Anterior cingulate cortex (tissue), 58 donors: ENCODE measurements at places on chromosomes 7 and 10.

DNA sequence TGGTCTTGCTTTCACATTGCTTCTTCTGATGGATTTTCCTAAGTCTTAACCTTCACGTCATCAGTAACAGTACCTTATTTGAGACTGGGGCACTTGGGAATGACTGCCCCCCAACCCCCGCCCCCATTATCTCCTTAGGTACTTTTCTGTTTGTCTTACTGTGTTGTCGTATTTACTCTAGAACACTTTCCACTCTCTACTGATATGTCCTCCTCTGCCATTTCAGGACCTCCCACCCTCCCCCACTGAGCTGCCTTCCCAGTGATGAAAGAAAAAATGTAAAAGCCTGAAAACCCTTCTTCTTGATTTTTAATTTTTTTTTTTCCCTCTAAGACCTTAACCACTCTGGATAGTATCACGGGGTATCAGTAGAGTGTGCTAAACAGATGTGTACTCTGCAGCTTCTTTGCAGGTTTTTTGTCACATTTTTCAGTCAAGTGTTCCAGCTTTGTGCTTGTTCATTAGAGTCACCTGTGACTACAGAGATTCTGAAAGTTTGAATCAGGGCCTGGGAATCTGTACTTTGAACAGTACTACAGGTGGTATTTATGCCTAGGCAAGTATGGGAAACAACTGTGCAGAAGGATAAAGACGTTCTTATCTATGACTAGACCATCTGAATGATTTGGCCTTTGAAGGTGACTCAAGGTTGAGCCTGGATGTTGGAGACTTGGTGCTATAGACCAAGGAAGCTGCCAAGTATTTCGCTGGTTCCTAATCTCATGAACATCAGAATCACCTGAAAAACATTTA, 8.3 kb downstream of the CALU start:
- no peak for DNase-seq

DNA sequence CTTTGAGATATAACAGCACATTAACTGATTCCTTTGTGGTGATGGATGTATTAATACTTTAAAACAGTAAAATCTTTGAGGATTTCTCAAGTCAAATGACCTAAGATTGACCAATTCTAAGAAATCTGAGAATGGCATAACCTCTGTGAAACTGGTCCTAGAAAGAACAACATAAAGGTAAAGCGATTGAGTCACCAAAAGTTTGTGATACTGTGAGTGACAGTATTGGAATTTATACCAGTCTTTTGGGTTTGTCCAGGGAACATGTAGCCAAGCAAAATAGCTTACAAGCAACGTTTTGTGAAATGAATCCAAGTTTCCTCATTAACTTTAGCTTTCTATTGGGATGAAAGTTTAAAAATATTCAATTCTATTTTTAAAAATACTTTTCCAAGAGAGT, 157.4 kb upstream of the TMEM196 start:
- no peak for DNase-seq

DNA sequence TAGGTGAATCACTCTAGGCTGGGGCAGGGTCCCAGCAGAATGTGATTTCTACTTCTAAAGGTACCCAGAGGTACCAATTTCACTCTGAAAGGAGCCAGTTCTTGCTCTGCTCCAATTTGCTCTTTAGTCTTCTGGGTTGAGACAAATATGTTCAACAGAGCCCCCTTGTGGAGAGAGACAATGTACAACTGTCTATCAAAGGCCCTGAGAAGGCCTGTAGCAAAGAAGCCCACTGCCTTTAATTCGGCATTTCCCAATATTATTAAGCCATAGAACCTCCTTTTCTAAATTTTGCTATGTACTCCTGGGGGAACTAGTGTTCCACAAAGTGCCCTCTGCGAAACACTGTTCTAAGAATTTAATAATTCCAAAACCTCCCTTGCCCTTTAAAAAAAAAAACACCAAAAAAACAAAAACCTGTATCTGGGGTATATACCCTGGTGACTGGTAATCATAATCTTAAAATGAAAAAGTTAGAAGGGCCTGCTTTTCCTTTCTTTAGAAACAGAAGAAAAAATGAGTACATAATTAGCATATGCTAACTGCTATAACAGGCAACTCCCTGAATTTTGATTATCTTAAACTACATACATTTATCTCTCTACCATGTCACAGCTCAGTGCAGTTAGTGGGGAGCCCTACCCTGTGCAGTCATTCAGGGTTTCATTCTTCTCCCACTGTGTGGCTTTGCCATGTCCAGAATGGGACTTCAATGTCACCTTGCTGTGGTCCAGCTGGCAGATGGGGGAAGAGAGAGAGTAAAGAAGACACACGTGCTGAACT, 160.9 kb upstream of the BMPER start:
- no peak for DNase-seq

- DNase-seq = no peak
Measured at GRCh38 chr7:74178632-74179031, 4.5 kb downstream of the EIF4H start.

- no peak for DNase-seq
Measured at GRCh38 chr10:68178592-68178991, 53.3 kb downstream of the ATOH7 start.

GRCh38 chr10:47252093-47252780, 47.8 kb upstream of the GDF10 start:
- no peak for DNase-seq

DNA sequence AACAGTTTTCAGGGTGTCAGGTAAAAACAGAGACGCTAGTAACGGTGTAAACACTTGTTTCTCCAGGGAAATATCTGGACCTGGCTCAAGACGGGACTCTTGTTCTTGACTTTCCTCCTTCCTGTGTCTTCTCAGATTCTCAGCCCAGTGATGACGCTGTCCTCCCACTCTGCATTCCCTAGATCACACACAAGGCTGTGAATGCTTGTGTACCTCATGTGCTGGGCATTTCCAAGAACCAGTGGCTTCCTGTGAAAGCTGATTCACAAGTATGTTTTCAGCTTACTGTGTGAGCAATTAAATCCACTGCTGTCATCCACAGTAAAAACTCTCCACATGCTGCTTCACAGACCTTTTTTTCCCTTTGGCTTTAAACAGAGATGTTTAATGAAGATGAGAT, 193.8 kb upstream of the DPP6 start:
- DNase-seq = no peak

- no peak for DNase-seq
Measured at GRCh38 chr7:124429923-124430322, 335.7 kb downstream of the GPR37 start.

DNA sequence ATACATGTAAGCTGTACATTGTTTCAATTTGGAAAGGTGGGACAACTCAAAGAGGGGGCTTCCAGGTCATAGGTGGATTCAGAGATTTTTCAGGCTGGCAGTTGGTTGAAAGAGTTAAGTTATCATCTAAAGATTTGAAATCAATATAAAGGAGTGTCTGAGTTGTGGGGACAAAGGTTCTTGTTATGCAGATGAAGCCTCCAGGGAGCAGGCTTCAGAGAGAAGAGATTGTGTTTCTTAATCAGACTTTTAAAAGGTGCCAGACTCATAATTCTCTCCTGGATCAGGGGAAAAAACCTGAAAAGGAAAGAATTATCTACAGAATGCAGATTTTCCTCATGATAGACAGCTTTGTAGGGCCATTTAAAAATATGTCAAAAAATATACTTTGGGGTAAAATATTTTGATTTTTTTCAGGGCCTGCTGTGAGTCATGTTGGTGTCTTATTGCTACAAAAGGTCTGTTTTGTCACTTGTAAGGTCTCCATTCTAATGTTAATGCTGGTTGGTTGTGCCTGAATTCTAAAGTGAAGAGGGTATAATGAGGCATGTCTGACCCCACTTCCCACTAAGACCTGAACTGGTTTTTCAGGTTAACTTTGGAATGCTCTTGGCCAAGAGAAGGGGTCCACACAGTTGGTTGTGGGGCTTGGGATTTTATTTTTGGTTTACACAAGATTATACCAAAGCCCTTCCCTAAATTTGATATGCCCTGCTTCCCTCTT, 52.7 kb upstream of the PRSS1 start:
- DNase-seq = no peak

GRCh38 chr10:128992770-128993169, 474.3 kb upstream of the MGMT start:
- no peak for DNase-seq

DNA sequence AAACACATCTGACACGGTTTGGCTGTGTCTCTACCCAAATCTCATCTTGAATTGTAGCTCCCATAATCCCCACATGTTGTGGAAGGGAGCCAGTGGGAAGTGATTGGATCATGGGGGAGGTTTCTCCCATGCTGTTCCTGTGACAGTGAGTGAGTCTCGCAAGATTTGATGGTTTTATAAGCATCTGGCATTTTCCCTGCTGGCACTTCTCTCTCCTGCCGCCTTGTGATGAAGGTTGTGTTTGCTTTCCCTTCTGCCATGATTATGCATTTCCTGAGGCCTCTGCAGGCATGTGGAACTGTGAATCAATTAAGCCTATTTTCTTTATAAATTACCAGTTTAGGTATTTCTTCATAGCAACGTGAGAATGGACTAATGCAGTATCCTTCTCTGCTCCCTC, 5.9 kb upstream of the HTR5A start:
- DNase-seq = no peak

DNA sequence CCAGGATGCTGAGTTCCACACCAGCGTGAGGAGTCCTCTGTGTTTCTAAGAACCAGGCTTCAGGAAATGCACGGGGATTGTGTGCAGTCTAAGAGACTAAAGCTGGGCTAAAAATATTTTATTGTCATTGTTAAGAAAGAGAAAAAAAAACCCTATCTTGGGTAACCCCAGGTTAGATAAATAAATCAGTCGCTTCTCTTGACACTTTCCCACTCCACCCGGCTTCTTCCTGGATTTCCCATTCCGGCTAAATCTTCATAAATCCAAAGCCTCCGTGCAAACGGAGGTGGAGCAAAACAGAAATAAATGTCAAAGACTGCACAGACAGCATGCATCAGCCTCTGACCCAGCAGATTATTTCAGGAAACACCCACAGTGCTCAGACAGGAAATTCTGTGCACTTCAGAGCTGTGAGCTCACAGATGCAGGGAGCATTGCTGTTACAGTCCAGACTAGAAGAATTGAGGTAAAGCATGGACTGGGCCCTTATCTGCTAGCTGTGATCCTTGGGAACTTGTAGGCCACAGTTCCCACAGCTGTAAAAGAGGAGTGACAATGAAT, 44.8 kb upstream of the GRID1 start:
- DNase-seq = no peak

- DNase-seq = no peak
Measured at GRCh38 chr10:86446987-86447386, 74.6 kb downstream of the WAPL start.

DNA sequence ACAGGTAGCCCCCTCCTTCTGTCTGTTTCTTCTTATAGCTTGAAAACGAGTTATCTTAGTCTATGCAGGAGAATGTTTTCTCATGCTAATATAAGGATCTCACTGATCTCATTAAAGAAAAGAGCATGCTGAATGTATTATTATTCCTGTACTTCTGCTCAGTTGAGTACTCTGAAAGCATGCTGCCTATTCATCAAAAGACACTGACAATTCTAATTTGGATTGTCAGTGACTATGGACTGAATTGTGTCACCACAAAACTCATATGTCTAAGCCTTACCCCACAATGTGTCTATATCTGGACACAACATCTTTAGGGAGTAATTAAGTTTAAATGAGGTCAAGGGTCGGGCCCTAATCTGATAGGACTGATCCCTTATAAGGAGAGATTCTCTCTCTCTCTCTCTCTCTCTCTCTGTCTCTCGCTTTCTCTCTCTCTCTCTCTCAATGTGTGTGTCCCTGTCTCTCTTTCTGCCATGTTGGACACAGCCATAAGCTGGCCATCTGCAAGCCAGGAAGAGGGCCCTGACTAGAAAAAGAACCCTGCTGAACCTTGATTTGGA, 98.4 kb downstream of the GNAT3 start:
- DNase-seq = no peak

DNA sequence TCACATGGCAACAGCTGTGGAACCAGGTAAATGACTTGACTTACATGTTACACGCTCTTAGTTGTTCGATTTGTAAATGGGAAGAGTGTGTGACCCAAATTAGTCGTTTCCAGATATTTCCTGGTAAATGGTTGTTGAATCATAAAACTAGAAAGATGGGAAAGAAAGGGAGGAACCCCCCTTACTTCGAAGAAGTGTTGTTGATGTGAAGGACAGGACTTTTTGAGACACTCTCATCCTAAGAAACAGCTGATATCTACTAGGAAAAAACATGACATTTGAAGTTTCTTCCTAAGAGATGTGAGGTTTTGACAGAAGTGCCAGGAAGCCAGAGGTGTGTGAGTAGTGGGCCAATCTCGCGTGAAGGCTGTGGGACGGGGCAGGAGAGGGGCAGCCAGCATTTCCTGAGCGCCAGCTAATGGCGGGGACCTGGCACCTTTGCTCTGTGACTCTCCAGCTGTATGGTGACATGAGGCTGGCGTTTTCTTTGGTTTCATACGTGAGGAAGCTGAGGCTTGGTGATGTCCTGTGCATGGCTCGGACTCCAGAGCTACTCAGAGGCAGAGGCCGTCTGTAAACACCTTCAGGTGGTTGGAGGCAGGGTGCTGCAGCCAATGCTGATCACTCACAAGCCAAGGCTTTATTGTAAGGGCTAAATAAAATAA, 53.7 kb downstream of the IKZF1 start:
- DNase-seq = no peak

DNA sequence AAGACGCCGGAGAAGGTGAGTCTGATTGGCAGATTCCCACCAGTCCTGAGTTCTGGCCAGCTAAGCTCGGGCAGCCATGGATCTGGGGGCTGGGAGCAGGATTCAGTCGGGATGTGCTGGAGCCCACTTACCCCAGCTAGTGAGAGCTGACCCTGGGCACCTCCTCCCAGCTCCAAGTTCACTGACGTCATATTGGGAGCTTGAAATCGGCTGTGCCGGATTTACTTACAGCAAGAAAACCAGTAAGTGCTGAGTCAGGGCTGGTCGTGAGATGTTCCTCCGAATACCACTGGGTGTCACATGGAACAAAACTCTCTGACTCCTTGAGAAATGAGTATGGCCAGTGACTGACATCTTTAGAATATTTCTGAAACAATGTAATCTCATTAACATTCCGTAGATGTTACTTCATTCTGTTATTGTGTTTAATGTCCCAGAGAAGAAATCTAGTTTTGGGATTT, 621.2 kb downstream of the SDK1 start:
- DNase-seq = no peak

DNA sequence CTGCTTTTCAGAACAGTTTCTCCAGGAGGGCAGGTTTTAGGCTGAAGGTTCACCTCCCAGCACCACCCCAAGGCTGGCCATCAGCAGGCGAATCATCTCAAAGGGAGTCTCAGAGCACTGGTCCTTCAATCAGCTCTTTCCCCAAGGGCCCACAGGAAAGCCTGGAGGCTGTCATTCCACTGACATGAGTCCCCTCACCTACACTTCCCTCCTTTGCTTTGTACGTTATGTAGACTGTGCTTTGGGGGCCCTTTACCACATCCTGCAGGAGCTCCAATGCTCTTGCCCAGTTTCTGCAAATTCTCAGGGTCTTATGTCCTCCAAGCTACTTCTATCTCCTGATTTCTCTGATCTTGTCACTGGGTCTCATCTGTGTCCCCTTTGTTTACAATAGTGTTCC, 15.4 kb downstream of the WDFY4 start:
- DNase-seq = no peak
